Effector memory CD4-positive, alpha-beta T cell (primary cell): ENCODE measurements at places on chromosomes 6 and 20.

GRCh38 chr6:25193460-25194171 is 85.6 kb upstream of the CARMIL1 start:
- DNase-seq: no peak

- no peak for DNase-seq
These were observed at the start of gene SLC2A10 for GRCh38 chr20:46709459-46710152. TSS of gene SLC2A10 (plus strand) at chr20:46709649. CDS start at chr20:46709737, 88 bp downstream.

DNA sequence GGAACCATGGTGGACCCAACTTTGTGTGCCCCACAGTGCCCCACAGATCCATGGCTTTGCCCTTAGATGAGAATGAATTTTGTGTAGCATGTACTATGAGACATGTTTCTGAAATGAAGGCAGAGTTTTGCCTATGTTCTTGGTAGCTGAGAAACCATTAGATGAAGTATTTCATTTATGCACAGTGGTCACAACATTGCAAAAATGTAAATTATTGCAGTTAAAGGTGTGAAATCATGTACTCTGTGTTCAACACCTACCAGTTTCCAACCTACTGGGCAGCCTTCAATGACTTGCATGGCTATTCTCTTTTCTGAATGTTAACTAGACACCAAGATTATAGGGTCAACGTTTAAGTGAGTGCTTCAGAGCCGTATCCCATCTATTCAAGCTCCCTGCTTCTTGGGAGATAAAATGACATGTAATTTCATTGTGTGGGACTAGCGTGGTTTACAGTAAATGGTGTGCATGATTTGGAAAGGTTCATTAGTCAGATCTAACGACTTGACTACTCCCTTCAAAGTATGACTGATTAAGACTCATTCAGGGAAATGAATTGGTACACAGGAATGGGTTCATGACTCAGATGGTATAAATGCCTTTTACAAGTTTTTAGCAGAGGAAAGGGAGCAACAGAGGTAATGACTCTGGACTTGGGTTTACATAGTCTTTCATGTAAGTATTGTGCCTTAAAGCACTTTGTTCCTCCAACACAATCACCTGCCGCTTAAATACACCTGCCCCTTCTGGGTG is 106.1 kb upstream of the AKIRIN2 start:
- no peak for DNase-seq

- no peak for DNase-seq
These were observed 75.7 kb downstream of the TTLL2 start for GRCh38 chr6:167400482-167401138.

DNA sequence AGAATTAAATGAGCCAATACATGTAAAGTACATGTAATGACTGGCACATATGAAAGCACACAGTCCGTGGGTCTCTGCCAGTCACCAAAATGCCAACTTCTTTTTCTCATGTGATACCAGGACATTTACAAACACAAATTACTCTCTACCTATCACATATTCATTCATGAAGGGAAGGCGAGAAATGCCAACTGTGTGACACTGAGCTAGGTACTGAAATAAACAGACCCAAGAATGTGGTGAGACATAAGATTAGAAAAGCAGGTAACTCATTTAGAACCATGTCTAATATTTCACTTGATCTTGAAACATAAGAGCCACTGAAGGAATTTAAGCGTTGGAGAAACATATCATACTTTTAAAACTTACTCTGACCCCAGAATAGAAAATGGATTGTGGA is 41.4 kb downstream of the HBS1L start:
- no peak for DNase-seq

DNA sequence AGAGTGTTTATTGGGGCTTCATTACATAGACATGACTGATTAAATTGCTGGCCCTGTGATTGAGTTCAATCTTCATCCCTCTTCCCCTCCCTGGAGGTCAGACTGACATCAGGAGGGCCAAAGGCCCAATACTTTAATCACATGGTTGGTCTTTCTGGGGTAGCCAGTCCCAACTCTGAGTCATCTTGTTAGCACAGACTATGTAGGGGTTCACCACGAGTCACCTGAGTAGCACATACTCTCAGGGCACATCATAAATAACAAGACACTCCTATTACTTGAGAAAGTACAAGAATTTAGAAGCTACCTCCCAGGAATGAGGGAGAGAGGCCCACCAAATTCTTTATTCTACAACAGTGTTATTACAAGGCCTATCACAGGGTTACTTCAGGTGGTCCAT is 11.3 kb downstream of the GINS1 start:
- DNase-seq: no peak

GRCh38 chr20:44496976-44497375 is 21.3 kb downstream of the TTPAL start:
- no peak for DNase-seq

GRCh38 chr6:117169781-117170281 is 95.5 kb upstream of the VGLL2 start:
- no peak for DNase-seq

DNA sequence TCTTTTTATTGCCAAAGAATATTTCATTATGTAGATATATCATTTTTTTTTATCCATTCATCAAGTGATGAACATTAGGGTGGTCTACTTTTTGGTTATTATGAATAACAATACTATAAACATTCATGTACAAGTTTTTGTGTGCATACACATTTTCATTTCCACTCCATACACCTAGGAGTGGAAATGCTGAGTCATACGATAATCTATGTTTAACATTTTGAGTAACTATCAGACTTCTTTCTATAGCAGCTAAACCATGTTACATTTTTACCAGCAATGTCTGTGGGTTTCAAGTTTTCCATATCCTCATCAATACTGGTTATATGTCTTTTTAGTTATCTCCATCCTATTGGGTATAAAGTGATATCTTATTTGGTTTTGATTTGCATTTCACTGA is 65.7 kb downstream of the PRSS35 start:
- DNase-seq: no peak

GRCh38 chr20:24649787-24650490 is 180.5 kb downstream of the SYNDIG1 start:
- no peak for DNase-seq

- DNase-seq: no peak
These were observed 758 bp downstream of the SMIM28 start for GRCh38 chr6:138378463-138378862.

DNA sequence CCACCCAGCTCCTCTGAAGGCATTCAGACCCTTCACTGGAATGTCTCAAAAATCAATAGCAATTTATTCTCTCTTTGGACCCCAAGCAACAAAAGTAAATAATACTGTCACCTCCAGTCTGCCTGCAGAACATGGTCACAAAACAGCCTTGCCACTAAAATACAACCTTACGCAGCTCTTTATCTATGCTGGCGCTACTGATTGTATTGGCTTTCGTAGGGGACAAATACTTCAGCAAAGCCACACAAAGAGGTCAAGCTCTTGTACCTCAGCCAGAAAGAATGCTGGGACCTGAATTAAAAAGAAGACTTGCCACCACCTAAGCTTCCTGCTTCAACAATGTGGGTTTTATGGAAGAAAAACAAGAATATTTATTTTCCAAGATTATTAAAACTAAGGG is 57.2 kb downstream of the PRKN start:
- DNase-seq: no peak

- no peak for DNase-seq
These were observed 195.9 kb upstream of the CDH4 start for GRCh38 chr20:61056116-61056515.

DNA sequence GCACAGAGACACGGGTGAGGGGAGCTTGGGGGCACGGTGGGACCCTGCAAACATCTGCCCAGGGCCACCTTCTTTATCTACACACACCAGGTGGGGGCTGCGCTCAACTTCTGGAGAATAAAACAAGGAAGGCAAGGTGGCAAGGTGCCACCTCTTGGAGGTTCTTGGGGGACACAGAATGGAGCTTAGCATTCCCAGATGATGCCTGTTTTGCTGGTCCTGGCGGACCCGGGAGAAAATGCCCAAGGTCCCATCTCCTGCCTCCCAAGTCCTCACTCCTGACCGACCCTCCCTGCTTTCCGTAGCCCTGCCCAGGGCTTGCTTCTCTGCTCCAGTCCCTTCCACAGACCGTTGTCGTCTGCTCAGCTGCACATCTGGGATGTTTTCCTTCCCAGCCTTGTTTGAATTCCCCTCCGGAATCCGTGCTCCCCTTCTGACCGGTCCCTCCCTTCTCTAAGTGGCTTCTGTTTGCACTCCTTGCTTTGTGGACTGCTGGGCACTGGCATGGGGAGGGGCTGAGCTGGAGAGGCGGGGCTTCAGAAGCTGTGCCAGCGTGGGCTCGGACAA is 13.1 kb downstream of the ITPR3 start:
- no peak for DNase-seq

- DNase-seq: no peak
These were observed 386.8 kb upstream of the JAG1 start for GRCh38 chr20:11060423-11061185.
